ENCODE measurements at places on chromosomes 1 and 21.

DNA sequence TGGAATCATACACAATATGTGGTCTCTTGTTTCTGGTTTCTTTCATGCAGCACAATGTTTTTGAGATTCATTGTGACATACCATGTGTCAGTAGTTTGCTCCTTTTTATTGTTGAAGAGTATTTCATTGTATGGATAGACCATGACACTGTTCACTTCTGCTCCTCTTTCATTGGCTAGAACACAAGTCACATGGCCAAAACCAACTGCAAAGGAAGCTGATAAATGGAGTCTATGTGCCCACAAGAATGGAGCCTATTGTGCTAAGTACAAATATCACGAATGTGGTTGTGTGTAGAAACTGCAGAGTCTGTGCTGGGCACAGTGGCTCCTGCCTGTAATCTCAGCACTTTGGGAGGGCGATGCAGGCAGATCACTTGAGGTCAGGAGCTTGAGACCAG, 28.6 kb upstream of the FNBP1L start:
- DNase-seq: no peak

DNA sequence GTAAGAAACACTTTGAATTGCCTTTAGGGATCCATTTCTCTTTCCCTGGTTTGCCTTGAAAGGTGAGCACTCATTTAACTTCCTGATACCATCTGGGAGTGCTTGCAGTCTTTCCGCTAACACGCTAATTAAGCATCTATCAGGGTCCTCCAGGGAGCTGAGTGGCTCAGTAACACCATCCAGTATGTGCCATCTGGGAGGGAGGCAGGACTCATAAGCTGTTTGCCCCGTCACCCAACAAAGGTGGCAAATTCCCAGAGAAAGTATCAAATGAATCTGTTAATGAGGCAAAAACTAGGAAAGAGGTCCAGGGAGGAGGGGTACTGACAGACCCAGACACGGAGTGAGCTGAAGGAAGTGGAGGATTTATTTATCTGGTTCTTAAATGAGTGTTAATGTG, 430.9 kb downstream of the HLX start:
- no peak for DNase-seq

- no peak for DNase-seq
Measured at GRCh38 chr1:248857749-248858095, 1.2 kb downstream of the ZNF692 start.

GRCh38 chr21:40564318-40564717, 282.6 kb downstream of the DSCAM start:
- no peak for DNase-seq

- DNase-seq: no peak
Measured at GRCh38 chr1:222420633-222421032, 127.3 kb downstream of the HHIPL2 start.

DNA sequence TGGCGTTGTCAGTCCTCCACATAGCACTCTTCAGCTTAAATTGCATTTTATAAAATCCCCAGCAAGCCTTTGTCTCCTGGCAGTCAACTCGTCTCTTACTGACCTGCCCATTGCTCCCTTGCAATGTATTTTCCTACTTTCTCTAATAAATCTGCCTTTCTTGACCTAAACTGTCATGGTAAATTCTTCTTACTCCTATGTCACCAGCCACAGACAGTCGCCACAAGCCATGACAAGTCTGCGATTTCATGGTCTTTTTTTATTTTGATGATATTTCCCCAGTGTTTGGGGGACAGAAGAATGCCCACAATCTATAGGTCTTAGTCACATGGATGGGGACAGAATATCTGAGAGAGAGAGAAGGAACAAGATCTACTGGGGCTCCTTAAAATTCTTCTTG, 8.4 kb downstream of the IFNAR2 start:
- DNase-seq: no peak

- no peak for DNase-seq
Measured at GRCh38 chr1:63774617-63775417, 1.0 kb downstream of the ROR1 start.

- DNase-seq: no peak
Measured at GRCh38 chr1:164922585-164922984, 363.6 kb downstream of the PBX1 start.

DNA sequence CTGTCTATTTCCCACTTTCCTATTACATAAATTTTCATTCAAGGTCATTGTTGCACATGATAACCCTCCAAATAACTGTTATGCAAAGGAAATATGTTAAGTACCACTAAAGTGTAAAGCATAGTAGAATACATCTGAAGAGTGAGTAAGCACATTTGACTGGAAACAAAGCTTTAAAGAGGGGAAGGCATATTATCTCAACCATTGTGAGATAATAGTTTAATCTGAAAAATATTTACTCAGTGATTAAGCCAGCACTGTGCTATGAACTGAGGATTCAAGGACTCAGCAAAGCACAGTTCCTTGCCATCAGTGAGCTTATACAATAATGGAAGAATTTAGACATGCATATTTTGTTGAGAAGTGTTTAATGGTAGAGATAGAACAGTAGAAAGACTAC, 127.4 kb downstream of the HMCN1 start:
- DNase-seq: no peak

DNA sequence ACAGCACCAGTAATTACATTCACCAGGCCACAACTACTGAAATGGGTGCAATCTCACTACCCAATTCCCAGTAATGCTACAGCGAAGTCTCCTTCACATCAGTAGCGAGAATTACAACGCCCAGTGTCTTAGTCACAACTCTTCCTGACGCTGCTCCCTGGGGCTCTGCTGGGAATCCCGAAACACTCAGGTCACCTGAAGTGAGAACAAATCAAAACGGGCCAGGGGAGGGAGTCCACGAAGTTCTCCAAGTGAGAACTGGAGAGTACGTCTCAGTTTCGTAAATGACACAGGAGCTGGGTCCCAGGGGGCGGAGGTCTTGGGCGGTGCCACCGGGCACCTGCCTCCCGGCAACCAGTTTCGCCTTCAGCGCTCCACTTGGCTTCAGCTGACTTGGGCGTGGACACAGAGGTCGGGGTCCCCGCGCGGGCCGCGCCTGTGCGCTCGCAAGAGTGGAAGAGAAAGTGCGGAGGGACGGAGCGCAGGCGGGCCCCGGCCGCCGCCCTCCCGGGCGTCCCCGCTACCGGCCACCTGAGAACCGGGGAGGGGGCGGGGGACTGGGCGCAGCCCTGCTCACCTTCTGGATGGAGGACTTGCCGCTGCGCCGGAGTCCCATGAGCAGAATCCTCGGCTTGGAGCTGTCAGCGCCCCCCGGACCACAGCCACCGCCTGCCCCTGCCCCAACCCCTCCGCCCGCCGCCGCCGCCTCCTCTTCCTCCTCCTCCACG, 575 bp downstream of the RRAGC start:
- DNase-seq: no peak
